ENCODE measurements at places on chromosomes 4 and X.

GRCh38 chrX:11641349-11642065 lies 24.2 kb downstream of the ARHGAP6 start:
- DNase-seq, result no peak

GRCh38 chrX:75968293-75968692 lies 183.2 kb upstream of the MAGEE2 start:
- DNase-seq, result no peak

DNA sequence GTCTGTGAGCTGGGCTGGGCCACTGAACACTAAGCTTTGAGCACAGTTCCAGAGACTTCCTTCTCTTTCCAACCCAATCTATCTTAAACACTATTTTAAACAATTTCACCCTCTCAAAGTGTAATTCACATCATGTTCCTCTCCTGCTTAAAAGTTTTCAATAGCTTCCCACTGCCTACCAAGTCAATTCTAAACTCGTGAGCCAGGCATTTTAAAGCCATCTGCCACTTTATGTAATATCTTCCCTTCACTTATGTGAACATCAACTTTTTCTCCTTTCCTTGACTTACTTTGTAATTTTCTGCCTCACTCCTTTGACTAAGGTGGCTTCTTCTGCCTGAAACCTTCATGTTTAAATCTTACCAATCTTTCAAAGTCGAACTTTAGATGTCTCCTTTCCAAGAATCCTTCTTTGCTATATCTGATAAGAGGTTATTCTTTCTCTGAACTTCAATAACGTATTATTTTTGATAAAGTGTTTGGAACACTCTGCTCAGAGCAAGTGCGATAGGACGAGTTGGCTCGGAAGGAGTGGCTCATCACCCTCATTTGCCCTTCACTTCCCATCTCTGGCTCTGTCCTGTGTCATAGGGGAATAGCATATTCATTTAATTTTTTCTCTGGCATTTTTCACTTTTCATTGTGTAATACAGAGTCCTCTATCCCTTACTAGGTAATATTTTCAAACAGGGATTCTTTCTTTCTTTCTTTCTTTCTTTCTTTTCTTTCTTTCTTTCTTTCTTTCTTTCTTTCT lies 13.0 kb upstream of the SPARCL1 start:
- DNase-seq, result no peak

GRCh38 chr4:99013402-99013843 lies 17.9 kb downstream of the METAP1 start:
- no peak for DNase-seq

GRCh38 chr4:175443547-175443946 lies 368.5 kb downstream of the GPM6A start:
- no peak for DNase-seq

- DNase-seq, result no peak
These were observed 33.3 kb upstream of the HPF1 start for GRCh38 chr4:169791062-169791461.

DNA sequence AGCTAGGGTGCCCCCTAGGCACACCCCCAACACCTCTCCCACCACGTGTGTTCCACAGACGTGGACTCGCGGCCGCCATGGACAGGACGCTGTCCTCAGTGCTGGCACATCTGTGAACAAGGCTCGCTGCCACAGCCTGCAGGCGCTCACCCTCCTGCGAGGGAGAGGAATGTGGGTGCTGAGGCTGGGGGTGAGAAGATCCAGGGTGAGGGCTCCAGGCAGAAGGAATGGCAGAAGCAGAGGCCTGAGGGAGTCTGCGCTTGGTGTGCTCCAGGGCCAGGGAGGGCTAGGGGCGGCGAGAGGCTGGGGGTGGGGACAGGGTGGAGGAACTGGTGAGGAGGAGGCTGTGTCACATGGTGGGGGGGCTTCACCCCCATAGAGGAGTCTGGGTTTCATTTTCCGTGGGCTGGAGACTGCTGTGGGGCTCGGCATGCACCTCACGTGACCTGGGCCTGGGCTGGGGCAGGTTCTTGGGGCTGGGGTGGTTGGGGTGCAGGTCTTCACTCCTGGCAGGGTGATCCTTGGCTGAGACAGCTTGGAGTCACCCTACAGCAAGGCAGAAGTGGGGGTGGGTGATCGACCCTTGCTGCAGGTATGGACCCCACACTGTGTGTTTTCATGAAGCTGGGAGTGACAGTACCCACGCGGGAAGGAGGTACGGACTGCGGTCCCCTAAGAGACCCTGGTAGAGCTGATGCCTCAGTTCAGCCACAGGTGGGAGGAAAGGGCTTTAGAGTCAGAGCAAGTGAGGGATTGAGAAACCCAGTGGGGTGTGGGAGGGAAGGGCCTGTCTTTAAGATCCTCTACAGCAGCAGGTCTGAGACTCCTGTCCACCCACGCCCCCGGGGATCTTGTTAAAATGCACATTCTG lies 103.7 kb downstream of the PSAPL1 start:
- no peak for DNase-seq

DNA sequence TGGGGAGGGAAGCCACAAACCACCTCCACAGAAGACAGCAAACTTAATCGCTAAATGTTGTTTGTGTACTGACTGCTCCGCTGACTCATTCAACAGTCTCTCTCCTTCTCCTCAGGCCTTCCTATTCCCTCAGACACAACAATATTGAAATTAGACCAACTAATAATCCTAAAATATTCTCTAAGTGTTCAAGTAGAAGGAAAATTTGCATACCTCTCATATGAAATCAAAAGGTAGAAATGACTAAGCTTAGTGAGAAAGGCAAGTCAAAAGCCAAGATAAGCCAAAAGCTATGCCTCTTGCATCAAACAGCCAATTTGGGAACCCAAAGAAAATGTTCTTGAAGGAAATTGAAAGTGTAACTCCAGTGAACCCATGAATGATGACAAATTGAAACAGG lies 75.7 kb upstream of the ARHGAP24 start:
- no peak for DNase-seq

- no peak for DNase-seq
These were observed 15.9 kb downstream of the RGS12 start for GRCh38 chr4:3308691-3309090.

DNA sequence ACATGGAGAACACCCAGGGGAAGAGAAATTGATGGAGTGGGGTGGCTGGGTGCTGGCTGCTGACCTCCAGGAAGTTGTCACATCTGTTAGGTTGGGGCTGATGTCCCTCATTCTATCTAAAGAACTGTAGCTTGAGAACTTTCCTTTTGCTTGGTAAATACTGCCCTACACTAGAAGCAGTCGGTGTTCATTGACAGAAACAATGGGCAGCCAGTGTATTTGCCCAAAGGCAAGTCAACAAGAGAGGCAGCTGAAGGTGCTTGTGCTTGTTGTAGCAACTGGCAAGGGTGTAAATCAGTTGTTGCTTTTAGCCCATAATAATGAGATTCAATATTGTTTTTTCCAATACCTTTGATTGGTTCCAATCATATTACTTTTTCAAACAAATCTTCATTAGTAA lies 956 bp downstream of the TMEM154 start:
- DNase-seq, result no peak

DNA sequence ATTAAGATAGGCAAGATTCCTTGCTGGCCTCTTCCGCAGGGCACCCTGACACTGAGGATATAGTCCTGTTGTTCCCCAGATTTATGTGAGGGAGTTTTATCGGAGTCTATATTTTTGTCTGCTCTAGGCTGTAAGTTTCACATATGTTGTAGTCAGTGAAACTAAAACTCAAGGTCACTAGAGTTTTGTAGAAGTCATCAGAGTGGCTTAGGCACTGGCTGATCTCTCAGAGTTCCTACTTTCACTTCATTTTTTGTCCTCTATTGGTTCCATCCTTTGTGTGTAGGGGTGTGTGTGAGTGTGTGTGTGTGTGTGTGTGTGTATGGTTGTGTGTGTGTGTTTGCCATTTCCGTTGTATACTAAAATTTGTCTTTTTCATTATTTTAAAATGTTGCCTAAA lies 577.5 kb downstream of the IQCM start:
- DNase-seq, result no peak

DNA sequence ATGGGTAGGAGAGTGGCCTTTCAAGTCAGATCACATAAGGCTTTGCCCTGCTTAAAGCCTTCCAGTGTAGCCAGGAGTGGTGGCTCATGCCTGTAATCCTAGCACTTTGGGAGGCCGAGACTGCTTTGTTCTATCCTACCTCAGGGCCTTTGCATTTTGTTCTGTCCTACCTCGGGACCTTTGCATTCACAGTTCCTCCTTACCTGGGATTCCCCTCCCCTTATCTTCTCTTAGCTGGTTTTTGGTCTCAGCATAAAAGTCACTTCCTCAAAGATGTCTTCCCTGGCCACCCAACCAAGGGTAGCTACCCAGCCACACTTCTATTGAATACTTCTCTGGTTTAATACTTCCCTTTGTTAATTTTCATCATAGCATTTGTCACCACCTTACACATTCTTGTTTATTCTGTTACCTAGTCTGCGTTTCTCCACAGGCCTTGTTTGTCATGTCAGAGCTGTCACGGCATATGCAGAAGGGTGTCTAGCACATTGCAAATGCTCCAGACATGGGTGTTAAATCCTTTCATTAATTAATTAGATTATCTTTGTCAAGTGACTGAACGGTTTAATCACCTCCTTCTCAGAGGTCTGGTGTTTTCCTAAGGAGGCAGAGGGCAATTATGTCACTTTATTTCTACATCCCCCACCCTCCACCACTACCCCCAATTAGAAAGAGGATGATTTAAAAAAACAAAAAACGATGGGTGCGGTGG lies 11.3 kb upstream of the SETD7 start:
- no peak for DNase-seq

DNA sequence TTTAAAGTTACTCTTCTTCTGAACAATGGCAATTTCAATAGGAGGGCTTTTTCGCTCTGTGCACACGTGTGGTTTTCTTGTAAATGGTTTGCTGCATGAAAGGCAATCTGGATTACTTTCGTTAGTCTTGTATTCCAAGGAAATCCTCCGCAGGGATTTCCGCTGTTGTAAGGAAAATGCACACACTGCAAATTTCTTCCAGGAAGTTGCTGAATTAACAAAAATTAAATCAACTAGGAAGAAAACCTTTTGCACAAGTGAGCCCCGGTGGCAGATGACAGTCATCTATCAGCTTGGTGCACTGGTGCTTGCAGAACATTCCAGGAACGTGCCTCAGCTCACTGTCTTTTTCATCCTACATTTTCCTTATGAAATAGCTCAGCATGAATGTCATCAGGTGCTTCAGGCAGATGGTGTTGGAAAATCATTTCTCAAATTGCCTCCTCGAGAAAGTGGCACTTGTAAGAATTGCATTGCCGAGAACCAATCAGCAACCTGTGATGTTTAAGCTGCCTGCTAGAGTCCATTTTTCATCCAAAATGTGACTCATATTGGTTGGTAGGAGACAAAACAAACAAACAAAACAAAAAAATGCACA lies 272.4 kb upstream of the VCX start:
- no peak for DNase-seq

- no peak for DNase-seq
These were observed 4.5 kb downstream of the CRMP1 start for GRCh38 chr4:5888222-5889001.

- DNase-seq, result peak; percentile 65
These were observed 18.8 kb upstream of the TMSB4X start for GRCh38 chrX:12955882-12956703.

DNA sequence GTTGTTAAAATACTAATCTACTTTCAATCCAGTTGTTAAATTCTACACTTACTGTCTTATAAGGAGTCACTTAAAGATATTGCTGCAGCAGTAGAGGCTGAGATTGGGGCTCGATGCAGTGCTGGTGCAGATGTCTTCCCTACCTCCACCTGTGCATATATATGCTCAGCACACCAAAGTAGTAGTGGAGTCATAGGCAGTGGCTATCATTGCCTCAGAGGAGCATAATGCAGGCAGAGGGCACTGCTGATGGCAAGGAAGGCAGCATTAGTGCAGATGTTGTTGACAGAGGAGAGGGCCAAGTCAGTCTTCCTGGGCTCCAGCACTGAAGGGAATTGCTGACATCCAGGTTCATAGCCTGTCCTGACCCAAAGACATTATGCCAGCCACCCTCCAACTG lies 35.1 kb downstream of the INPP4B start:
- no peak for DNase-seq

DNA sequence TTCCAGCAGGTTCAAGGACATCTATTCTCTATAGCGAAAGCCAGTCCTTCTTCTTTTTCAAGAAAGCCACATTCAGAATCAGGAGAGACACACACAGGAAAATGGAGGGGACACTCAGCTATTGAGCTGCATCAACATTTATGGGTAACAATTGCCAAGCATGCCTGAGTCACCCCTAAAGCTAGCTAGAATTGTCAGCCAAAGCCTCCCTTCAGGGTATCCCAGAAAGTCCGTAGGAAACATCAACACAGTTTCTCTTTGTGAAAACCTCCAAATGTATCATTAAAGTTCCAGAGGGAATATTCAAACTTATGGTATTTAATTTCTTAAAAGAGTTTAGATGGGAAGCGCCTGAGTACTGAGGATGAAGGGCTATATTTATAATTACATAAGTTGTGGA lies 331.1 kb upstream of the SLC7A11 start:
- DNase-seq, result no peak

GRCh38 chr4:116925900-116926457 lies 159.4 kb downstream of the TRAM1L1 start:
- DNase-seq, result no peak

DNA sequence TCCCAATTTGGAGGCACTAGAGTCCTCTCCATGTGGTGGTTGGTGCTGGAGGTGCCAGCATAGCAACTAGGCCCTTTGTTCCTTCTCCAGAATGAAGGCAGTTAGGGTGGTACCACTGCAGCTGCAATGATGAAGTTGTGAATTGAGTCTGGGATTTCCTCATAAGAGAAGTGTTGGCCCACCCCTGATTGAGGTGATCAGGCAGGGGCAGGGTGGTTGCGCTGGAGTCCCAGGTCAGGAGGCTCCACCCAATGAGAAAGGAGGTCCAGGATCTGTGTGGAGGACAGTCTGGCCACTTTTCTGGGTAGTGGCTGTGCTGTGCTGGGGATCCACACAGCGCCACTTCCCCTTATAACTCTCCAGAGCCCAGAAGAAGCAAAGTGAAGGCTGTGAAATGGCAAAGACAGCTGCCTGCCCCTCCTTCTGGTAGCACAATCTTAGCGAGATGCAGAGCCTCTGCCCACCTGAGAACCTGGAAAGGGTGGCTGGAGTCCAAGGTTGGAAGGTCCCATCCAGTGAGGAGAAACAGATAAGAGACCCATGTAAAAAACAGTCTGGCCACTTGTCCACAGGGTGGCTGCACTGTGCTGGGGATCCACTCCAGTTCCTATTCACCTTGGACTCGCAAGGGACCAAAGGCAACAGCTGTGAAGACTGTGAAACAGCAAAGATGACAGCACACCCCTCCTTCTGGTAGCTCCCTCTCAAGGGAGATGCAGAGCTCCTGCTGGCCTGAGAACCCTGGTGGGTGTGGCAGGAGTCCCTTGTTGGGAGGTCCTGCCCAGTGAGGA lies 124.6 kb downstream of the RRAGB start:
- DNase-seq, result no peak

- peak; percentile 33 for DNase-seq
These were observed 59.3 kb downstream of the ZNF674 start for GRCh38 chrX:46485897-46486296.
